ENCODE measurements at places on chromosomes 4 and X. TPM values are rescaled to one million over a fixed set of nuclear protein-coding genes. Genes with fewer than 3 reads are reported as not detected.

Gene ZCCHC18
- 5.2 TPM for total RNA-seq

- peaks cover 42% of the 10 kb centered on the region for H3K4me1 ChIP-seq
- DNase-seq: no peak
- H3K27me3 ChIP-seq: no peaks in the 10 kb centered on the region
- no peaks in the 10 kb centered on the region for H3K36me3 ChIP-seq
- no peak overlapping the region for H3K27ac ChIP-seq
Observed at GRCh38 chr4:53538756-53539155, 52.5 kb downstream of the LNX1 start.

- H3K27ac ChIP-seq: no peak overlapping the region
- H3K4me3 ChIP-seq: no peak overlapping the region
- peak; percentile 72 for DNase-seq
- peaks cover 21% of the 10 kb centered on the region for H3K4me1 ChIP-seq
- H3K27me3 ChIP-seq: no peaks in the 10 kb centered on the region
Observed at GRCh38 chrX:71949844-71950445, 39.3 kb downstream of the NHSL2 start.

GRCh38 chrX:121876305-121876704 is 828.9 kb downstream of the GLUD2 start:
- no peak overlapping the region for H3K27ac ChIP-seq
- peaks cover 14% of the 10 kb centered on the region for H3K4me1 ChIP-seq
- H3K4me3 ChIP-seq: no peak overlapping the region
- H3K27me3 ChIP-seq: no peaks in the 10 kb centered on the region
- no peak for DNase-seq

Gene TMEM33
- 59.1 TPM for total RNA-seq
